ENCODE measurements at places on chromosomes 6 and 20.

- no peak overlapping the region for H3K4me3 ChIP-seq
- H3K27ac ChIP-seq: no peak overlapping the region
- H3K36me3 ChIP-seq: no peaks in the 10 kb centered on the region
These were observed 165.4 kb downstream of the GMPR start for GRCh38 chr6:16403831-16404230.

DNA sequence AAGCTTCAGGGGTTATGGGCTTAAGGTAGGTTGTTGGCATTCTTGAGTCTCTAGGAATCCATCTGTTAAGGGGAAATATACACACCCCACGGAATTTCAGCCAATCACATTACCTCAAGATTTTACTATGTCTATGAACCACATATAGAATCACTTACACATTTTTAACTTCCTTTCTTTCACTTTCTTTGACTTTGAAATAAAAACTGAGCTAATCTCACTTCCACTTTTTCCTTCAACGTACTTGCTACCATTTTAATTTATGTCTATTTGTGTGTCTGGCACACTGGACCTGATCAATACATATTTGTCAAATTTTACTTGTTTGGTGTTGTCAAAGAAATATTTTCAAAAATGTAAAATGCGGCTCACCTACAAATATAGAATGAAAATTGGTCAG is 545.4 kb upstream of the JAG1 start:
- no peaks in the 10 kb centered on the region for H3K36me3 ChIP-seq
- no peaks in the 10 kb centered on the region for H3K27me3 ChIP-seq
- no peaks in the 10 kb centered on the region for H3K4me1 ChIP-seq

GRCh38 chr6:160801418-160801817 is 99.4 kb downstream of the PLG start:
- H3K27ac ChIP-seq: no peak overlapping the region
- H3K4me1 ChIP-seq: no peaks in the 10 kb centered on the region
- no peak for DNase-seq
- no peaks in the 10 kb centered on the region for H3K36me3 ChIP-seq
- H3K4me3 ChIP-seq: no peak overlapping the region

- no peak overlapping the region for H3K4me3 ChIP-seq
- H3K27ac ChIP-seq: no peak overlapping the region
- H3K4me1 ChIP-seq: no peaks in the 10 kb centered on the region
- H3K27me3 ChIP-seq: no peaks in the 10 kb centered on the region
- no peaks in the 10 kb centered on the region for H3K36me3 ChIP-seq
- no peak for DNase-seq
These were observed 16.4 kb downstream of the ADGRF4 start for GRCh38 chr6:47714802-47715201.

GRCh38 chr6:43939281-43940070 is 169.5 kb downstream of the VEGFA start:
- H3K36me3 ChIP-seq: no peaks in the 10 kb centered on the region
- DNase-seq: no peak
- no peaks in the 10 kb centered on the region for H3K4me1 ChIP-seq
- no peaks in the 10 kb centered on the region for H3K27me3 ChIP-seq

DNA sequence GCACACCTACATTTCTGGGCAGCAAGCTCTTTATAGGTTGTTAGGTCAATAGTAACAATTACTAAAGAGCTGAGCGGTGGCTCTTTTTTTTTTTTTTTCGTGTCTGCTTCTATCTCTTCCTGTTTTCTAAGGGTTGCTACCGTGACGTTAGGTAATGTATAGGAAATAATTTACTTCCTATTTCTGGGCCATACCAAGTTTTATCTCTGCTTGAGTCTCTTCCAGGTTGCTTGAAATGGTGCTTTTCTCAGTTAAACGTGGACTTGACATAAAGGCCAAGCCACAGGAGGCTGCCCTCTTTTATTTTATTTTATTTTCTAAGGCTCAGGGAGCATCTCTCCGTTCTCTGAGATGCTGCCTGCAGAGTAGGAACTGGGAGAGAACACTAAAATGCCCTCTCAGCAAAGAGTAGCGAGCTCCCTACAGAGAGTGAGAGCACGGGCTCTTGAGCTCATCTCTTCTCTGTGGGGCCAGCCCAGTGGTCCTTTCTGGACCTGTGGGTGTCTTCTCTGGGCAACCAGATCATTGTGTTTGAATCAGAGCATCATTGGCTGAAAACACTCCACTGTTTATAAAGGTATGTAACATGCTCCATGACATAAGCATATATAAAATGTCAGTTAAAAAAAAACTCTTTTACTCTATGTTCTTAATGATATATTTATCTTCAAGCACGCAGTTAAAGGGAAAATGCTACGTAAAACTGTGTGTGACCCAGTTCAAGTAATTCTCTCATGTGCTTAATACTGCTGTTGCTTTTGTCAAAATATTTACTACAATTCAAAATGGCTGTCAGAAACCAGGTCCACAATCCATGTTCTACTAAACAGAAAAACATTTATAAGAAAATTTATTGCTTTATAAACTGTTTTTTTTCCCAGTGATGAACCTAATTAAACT is at the start of gene ZNF831:
TSS of gene ZNF831 (plus strand) at position 191 of the 900 bp plus-strand sequence. CDS start 27,199 bp downstream, outside the sequence.
- H3K4me1 ChIP-seq: peaks cover 68% of the 10 kb centered on the region
- DNase-seq: no peak
- no peaks in the 10 kb centered on the region for H3K36me3 ChIP-seq
- peak within 1 kb of the TSS; percentile 93 for H3K27ac ChIP-seq

DNA sequence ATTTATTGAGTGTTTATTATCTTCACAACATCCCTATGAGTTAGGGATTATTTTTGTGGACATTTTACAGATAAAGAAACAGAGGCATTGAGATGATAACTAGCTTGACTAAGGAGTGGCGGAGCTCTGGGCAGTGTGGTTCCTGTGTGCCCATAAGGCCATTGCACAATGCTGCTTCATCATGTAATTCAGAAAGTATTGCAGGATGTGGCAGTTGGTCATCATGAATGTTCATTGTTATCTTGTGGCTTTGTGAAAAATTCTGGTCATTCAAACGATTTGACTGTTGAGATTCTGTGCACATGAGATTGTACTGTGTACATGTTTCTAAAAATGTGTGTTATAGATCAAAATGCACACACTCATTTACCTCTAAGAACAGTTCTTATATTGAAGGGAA is 150.8 kb downstream of the ESR1 start:
- H3K4me3 ChIP-seq: no peak overlapping the region
- no peak for DNase-seq
- no peaks in the 10 kb centered on the region for H3K36me3 ChIP-seq
- peaks cover 3% of the 10 kb centered on the region for H3K4me1 ChIP-seq
- no peaks in the 10 kb centered on the region for H3K27me3 ChIP-seq

- H3K27ac ChIP-seq: no peak overlapping the region
- no peaks in the 10 kb centered on the region for H3K36me3 ChIP-seq
- DNase-seq: no peak
These were observed 24.3 kb upstream of the ZNF217 start for GRCh38 chr20:53617791-53618489.

DNA sequence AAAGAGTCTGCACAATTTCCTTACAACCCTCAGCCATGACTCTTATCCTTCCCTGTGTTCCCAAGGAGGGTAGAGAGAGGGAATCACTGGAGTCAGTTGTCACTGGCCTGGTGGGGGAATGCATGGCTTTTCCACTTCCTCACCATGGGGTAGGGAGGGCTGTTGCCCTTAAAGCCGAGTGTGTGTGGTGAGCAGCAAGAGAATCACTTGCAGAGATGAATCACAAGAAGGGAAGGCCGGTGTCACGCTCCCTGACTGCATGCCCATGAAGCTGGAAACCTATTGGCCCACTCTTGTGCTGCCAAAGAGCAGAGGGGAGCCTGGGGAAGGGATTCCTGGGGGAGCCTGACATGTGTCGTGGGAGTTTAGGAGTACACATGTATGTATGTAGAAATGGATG is 18.1 kb upstream of the BMP6 start:
- no peak for DNase-seq
- H3K27ac ChIP-seq: no peak overlapping the region
- H3K4me1 ChIP-seq: no peaks in the 10 kb centered on the region

- peak overlapping the region; percentile 98 for H3K27ac ChIP-seq
- no peaks in the 10 kb centered on the region for H3K36me3 ChIP-seq
- peak; percentile 57 for DNase-seq
- H3K27me3 ChIP-seq: no peaks in the 10 kb centered on the region
- peak overlapping the region; percentile 65 for H3K4me3 ChIP-seq
These were observed 719 bp downstream of the SMPD2 start for GRCh38 chr6:109441069-109441816.

- H3K36me3 ChIP-seq: peaks cover 30% of the 10 kb centered on the region
- H3K4me1 ChIP-seq: no peaks in the 10 kb centered on the region
- H3K27ac ChIP-seq: no peak overlapping the region
- peak; percentile 44 for DNase-seq
These were observed 13.7 kb downstream of the SOD2 start for GRCh38 chr6:159679091-159680077.

DNA sequence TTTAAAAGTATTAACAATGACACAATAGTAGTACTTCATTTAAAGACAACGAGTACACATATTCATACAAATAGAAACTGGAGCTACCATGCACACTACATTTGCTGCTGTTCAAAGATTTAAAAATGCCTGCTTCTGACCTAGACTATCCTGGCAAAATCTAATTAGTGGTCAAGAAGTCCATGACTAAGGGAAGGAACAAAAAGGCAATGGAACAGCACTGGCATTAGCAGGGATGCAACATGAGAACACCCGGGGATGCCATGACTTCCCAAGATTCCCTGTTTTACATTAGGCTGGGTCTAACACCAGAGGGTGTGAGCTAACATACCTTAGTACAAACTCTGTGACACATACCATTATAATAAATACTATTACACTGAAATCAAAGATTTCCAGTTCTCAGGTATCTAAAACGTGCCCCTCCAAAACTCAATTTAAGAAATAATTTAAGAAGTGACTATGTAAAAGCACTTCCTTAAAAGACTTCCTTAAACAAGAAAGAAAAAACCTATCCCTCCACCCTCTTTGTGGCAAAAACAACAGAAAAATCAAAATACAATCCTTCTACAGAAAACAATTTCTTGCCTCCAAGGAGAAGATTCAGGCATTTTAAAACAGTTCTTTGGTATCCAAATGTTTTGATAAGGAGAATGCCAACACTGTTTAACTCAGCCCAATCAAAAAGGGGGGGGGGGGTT is 25.5 kb downstream of the CHD6 start:
- no peaks in the 10 kb centered on the region for H3K36me3 ChIP-seq
- H3K4me1 ChIP-seq: no peaks in the 10 kb centered on the region
- H3K4me3 ChIP-seq: no peak overlapping the region
- H3K27ac ChIP-seq: no peak overlapping the region
- no peak for DNase-seq
- H3K27me3 ChIP-seq: no peaks in the 10 kb centered on the region

DNA sequence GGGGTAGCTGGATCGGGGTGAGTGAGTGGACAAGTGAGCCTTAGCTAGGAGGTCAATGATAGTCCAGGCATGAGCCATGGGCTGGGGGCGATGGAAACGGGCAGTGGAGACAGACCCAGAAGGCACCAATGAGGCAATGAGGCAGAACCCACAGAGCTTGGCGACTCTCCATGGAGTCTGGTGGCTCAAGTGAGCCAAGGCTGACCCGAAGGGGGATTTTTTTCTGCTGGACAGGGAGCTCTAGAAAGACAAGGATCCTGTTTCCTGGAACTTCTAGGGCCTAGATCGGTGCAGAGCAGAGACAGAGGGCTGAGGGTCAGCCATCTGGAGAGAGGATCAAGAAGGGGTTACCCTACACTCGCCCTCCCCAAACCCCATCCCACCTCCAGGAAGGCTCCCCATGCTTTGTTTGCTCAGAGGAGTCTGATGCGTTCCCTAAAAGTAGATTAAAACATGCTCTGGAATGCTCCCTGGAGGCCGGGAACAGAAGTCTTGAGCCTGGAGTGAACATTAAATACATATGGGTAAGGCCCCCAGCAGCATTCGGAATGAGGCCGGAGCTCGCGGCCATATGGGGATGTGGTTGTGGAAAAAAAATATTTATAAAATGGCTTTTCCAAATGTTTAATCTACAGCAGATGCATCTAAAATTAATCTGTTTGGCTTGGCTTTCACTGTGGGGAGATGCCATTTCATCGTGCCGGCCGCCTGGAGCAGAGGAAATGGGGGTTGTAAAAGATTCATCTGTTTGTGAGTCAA is 237.8 kb upstream of the PMEPA1 start:
- H3K27ac ChIP-seq: no peak overlapping the region
- H3K27me3 ChIP-seq: no peaks in the 10 kb centered on the region
- no peaks in the 10 kb centered on the region for H3K36me3 ChIP-seq
- DNase-seq: no peak
- H3K4me1 ChIP-seq: no peaks in the 10 kb centered on the region
- no peak overlapping the region for H3K4me3 ChIP-seq

DNA sequence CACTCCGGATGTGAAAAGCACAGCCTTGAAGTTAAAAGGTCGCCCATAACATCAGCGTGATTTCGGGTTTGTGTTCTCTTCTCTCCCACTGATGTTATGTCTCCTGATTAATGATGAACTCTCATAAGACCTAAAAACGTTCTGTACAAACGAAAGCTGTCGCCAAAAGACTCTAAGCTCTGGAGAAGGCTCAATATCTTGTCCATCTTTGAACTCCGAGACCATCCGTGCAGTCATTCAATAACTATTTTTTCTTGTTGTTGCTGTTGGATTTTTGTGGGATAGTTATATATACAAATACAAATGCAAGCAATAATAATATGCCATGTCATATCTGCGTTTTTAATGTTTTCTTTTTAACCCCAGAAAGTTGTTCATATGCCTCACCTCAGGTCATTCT is 291.8 kb upstream of the MARCKS start:
- H3K27me3 ChIP-seq: no peaks in the 10 kb centered on the region
- no peak overlapping the region for H3K4me3 ChIP-seq
- H3K4me1 ChIP-seq: no peaks in the 10 kb centered on the region
- no peak for DNase-seq

DNA sequence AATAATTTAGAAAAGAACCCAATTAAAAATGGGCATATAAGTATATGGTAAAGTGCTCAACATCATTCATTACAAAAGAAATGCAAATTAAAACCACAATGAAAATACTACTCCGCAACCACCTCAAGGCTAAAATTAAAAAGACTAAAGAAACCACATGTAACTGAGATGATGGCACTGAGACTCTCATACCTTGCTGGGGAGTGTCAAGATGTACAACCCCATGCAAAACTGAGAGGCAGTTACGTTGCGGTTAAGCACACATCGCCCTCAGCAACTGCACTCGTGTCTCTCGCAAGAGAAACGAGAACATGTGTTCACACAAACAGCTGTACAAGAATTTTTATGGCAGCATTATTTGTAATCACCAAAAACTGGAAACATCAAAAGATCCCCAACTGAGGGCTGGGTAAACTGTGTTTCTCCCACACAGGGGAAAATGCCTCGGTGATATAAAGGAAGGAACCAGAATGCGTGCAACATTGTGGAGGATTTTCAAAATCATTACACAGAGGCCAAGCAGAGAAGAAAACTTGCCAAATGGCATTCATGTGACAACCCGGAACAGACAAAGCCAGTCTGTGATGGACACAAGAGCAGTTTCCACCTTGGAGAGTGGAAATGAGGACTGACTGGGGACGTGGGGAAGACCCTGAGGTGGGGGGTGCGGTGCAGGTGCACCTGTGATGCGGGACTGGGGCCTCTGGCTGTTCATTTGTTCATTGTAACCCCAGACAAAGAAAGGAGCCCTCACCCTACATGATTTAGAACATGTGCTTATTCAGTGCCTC is 144.9 kb downstream of the WDR27 start:
- H3K27ac ChIP-seq: no peak overlapping the region
- no peak for DNase-seq
- H3K4me3 ChIP-seq: no peak overlapping the region
- no peaks in the 10 kb centered on the region for H3K36me3 ChIP-seq
- no peaks in the 10 kb centered on the region for H3K27me3 ChIP-seq
- H3K4me1 ChIP-seq: peaks cover 8% of the 10 kb centered on the region

- no peak for DNase-seq
- H3K27me3 ChIP-seq: no peaks in the 10 kb centered on the region
- H3K36me3 ChIP-seq: no peaks in the 10 kb centered on the region
- no peak overlapping the region for H3K4me3 ChIP-seq
- no peak overlapping the region for H3K27ac ChIP-seq
These were observed 27.8 kb downstream of the ADGRG6 start for GRCh38 chr6:142329486-142330113.

- no peaks in the 10 kb centered on the region for H3K27me3 ChIP-seq
- peaks cover 19% of the 10 kb centered on the region for H3K4me1 ChIP-seq
These were observed 786 bp downstream of the ADRM1 start for GRCh38 chr20:62303340-62304226.

Data from naive thymus-derived CD4-positive, alpha-beta T cell (primary cell).